Kidney glomerular epithelial cell (primary cell): ENCODE measurements at places on chromosomes 16 and 17.

- peak; percentile 89 for DNase-seq
Observed at GRCh38 chr16:68760671-68761275, 23.7 kb downstream of the CDH1 start.

GRCh38 chr16:441447-441846, 16.0 kb downstream of the RAB11FIP3 start:
- no peak for DNase-seq

DNA sequence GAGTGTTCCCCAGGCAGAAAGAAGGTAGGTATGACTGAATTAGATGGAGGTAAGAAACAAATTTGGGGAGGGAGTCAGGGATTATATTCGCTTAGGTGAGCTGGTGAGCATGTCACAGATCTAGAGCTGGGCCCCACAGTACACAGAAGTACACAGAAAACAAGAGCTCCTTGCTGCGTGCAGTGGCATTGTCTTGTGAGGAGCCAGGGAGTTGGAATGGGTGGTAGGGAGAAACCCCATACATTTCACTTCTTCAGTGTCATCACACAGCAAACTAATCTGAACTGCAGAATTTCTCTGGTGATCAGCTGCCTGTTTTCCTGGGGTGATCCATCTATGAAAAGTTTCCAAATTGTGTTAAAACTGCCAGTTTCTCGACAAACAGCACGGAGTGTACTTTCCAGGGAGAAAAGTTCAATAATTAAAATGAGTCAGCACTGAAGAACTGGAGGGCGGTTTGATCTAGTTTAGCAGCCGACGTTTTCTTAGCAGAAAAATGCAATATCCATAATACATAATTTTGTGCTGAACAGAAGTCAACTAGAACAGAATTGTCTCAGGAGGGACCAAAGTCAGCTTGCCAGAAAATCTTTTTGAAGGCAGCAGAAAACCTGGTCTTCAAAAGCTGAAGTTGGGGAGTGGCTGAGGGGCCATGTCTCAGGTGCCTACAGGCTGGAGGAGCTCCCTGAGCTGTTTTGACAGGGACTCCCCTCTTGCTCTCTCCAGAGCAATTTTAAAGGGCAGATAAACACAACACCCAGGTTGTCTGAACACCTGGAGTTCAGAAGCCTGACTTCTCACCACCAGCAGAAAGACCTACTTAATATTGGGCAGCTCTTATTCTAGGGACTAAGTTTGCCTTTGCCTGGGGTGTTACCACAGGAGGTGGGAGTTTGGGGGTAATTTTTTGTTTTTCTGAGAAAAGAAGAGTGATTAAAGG, 448.6 kb downstream of the CA10 start:
- no peak for DNase-seq

DNA sequence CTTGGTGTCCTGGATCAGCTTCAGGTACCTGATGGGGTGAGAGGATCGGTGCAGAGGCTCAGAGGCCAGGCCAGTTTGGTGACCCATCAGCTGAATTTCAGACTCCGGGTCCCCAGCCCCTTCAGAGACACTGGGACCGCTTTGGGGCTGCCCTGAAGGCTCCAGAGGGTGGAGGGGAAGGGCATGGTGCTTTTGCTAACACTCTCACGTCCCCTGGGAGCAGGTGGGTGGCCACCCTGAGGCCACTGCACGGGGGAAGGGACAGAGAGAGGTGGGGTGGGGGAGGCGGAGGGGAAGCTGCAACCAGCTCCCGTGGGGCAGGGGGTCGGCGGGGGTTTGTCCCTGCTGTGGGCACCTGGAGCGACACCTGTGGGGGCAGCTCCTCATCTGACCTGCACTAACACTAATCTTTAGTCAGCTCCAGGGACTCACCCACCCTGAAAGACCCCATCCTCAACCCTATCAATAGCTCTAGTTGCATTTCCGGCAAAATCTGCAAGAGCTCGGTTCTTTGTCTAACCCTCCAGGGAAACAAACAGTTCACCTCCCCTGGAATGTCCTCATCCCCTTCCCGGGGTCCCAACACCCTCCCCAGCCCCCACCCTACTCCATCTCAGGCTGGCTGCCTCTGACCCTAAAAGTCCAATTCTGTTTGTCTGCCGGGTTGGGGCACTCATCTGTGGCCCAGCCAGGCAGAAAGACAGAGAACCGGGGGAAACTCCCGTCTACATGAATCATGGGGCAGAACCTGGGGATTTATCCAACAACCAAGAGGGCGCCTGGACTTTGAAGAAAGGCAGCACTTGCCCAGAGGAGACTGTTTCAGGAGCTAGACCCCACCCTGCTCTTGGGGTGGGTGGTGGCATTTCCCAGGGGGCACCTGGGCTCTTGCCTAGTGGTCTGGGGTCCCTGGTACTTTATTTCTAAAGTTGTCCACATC, 91.9 kb upstream of the CBX4 start:
- DNase-seq, result peak; percentile 14
